ENCODE measurements at places on chromosomes 1 and 21.
A peak's percentile ranks its signal among the peaks of the same experiment; 100 is the strongest.

DNA sequence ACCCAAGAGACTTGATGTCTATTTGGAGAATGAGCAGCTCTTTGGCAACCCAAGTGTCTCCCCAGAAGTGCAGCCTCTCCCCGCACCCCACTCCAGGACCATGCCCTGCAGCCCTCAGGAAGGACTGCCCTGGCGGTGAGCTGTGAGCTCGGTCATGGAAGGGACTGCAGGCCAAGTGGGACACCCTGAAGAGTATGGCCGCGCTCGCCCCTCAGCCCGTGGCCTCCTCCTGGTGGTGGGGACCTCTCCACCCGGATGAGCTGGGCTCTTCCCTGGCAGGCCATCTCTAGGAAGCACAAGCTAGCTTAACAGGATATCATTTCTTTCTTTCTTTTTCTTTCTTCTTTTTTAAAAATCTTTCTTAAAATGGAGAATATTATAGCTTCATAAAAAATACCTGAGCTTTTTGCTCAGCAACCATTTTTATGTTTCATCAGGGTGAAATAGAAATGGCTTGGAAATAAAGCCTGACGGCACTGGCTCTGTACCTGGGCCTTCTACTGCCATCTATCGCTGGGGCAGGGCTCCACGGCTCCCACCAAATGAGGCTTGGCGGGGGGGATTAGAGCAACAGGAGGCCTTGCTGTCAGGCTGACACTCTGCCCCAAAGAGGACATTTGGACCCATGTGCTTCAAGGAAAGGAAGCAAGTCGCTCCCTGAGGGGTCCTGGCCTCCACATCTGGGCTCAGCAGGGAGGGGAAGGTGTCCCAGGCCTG, 296.2 kb upstream of the VAMP3 start:
- no peak for DNase-seq

DNA sequence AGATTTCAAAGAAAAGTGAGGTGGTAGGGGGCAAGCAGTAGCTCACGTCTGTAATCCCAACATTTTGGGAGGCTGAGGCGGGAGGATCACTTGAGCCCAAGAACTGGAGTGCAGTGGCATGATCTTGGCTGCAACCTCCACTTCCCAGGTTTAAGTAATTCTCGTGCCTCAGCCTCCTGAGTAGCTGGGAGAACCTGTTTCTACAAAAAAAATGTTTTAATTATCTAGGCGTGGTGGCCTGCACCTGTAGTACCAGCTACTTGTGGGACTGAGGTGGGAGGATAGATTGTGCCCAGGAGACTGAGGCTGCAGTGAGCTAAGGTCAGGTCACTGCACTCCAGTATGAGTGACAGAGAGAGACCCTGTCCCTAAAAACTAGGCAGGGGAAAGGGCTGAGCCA, 2.6 kb upstream of the TSPAN1 start:
- DNase-seq: no peak

DNA sequence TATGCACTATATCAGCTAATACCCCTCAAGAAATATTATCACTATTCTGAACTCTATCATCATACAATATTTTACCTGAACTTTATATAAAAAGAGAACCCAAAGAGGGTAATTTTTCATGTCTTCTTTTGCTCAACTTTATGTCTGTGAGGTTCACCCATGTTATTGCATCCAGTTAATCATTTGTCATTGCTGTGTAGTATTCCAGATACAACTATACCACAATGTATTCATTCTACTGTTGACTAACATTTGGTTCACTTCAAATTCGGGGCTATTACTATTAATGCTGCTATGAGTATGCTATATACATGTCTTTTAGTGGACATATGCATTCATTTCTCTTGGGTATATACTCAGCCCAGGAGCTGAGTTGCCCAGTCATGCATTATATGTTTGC, 21.0 kb upstream of the DLGAP3 start:
- DNase-seq: no peak

- peak; percentile 66 for DNase-seq
Measured at GRCh38 chr1:234535763-234536515, 57.0 kb upstream of the TARBP1 start.

GRCh38 chr1:2874607-2875480, 73.4 kb upstream of the TTC34 start:
- DNase-seq: no peak

DNA sequence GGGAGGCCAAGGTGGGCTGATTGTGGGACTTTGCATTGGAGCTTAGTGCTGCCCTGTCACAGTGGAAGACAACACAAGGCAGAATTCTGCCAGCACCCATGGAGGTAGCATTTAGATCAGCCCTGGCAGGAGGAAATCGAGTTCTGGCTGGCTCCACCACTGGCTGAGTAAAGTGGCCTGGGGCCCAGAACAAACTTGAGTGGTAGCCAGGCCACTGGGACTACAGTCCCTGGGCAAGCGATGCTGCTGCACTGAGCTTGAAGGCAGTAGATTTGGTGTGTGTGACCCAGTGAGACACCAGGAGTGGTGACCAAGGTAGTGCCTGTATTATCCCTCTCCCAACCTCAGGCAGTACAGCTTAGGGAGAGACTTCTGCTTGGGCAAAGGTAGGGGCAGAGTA, 22.5 kb upstream of the UHMK1 start:
- no peak for DNase-seq

- DNase-seq: no peak
Measured at GRCh38 chr1:183840140-183840539, 35.2 kb downstream of the RGL1 start.

GRCh38 chr1:155890251-155890650, 20.9 kb downstream of the RIT1 start:
- DNase-seq: no peak

DNA sequence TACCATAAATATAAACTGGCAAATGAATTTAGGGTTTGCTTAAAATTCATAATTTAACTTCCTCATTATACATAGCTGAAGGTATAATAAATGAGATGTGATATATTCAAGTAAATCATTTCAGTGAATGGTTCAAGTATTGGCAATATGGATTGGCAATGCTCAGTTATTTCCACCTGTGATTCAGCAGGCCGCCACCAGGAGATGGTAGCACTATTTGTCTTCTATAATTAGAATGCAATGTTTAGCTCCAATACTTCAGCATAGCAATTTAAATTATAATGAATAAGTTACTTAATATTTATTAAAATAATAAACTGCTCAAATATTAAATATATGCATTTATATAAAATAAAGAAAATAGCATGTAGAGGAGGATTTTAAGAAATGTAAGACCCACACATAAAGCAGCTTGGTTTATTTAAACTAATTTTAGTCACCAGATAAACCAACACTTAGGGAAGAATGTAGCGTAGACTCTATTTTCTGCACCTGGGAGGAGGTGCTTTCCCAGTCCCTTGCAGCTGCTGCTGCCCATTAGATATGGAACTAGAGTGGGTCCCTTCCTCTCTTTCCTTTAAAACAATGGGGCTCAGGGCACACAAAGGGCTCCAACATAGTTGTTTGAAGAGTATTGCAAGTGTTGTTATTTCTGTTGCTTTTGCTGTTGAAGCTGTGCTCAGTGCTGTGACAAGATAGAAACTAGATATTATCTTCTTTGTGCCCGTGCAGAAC, 62.1 kb downstream of the PLPPR4 start:
- DNase-seq: no peak

DNA sequence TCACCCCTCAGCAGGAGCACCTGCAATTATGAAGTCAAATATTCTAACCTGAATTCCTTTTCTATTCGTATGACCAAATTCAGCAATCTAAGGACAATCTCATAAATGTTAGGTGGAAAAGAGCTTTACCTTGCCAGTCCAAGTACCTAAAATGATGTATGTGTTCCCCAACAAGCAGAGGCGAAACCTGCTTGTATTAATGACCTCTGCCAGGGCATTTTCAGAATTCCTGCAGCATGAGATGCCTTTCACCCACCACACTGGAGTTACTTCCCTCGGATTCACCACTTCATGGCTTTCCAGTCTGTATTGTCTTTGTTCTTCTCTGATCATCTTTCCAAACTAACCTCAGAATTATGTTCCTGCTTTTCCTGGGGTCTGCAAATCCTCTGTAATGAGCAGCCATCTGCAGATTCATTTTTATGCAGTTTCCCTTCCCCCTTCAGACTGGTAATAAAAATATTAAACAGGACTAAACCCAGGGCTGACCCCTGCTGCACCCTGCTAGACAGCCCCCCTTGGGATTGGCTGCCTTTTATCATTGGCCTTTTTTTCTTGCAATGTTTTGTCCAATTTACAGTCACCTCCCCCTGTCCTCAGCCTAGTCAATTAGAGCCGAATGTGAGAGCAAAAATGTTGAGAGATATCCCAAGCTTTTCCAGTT, 26.6 kb upstream of the CASQ2 start:
- DNase-seq: no peak

DNA sequence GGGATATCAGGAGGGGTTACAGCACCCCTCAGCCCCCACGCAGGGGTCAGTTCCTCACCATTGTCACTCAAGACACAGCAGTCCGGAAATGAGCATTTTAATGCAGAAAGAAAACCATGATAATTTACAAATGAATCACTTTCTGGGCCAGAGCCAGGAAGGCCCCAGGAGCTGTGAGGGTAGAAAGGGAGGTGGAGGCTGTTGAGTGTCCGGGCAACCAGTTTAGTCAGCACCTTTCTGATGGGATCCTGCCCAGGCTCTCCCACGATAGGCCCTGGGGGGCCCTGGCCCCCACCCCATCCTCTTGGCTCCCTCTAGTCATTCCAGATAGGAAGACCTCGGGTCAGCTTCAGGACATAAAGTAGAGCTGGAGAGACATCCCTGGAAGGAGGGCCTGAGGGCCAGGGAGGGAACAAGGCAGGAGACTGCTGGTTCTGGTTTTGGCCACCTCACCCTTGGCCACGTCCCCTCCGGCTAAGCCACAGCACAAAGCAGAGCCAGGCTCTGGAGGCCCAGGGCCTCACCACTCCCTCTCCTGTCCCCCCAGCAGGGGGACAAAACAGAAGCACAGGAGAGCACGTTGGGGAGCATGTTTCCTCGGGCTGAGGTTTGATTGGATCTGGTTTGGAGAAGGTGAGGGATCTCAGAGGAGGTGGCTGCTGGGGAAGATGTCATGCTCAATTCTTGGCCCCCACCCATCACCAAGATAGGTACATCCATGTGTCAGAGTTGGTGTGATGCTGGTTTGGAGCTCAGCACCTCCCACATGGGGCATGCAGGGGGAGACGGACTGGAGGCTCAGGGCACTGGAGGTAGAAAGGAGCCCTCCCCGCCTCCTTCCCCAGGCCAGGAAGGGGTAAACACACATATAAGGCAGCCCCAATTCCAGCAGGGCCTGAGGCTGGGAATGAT, 20.6 kb downstream of the ETNK2 start:
- DNase-seq: no peak

DNA sequence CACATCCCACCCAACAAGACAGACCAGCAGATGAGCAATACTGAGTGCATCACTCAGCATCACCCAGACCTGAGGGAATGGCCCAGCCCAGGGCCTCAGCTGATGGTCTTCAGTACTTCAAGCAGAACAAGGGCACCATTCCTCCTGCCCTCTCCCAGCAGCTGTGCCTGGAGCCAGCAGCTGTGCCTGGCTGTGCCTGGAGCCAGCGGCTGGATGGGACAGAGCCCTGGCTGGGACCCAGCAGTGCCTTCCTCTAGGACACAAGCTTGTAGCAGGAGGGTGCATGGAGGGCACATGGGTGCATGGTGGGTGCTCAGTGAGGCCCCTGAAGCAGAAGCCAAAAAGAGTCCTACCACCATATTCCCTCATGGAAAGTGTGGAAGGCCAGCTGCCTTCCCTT, 583.8 kb downstream of the NPHP4 start:
- DNase-seq: no peak

GRCh38 chr1:205810448-205811157, 2.4 kb downstream of the SLC41A1 start:
- no peak for DNase-seq

Measured in hindlimb muscle (tissue), 1 donor.